ENCODE measurements at places on chromosomes 5 and 9.

DNA sequence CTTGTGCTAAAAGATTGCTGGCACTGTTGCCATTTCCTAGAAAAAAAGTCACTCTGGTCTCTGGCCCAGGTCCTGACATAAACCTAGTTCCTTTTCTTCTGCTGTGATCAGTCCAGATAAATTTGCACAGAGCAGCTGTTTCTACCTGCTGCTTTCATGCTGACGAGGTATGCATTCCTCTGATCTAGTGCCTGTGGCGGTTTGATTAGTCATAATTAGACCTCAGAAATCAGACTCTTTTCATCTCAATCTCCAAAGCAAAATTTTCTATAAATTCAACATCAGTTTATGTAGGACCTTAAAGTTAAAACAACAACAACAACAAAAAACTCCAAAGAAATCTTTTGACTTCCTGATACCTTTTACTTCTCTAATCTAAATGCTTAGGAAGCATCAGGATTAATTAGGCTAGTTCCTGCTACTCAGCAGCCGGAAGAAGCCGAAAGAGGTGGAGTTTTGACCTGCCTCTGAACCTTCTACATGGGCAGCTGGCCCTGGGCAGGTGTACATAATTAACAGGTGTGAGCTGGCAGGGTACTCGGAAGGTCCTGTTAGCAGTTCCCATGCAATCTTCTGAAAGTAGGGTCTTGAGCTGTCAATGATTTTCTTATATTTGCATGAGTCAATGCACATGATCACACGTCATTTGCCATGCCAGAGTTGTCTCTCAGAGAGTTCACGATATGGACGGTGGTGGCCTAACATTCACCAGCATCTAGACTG lies 83.3 kb upstream of the CCDC112 start:
- no peak for DNase-seq

- peak; percentile 46 for DNase-seq
Measured at GRCh38 chr5:109053995-109054417, 306.3 kb downstream of the FER start.

- no peak for DNase-seq
Measured at GRCh38 chr9:70066418-70066817, 22.8 kb downstream of the MAMDC2 start.

GRCh38 chr5:176545737-176546509 lies 3.2 kb upstream of the CDHR2 start:
- no peak for DNase-seq

- DNase-seq = no peak
Measured at GRCh38 chr9:94563548-94563947, 8.7 kb downstream of the PCAT7 start.
